ENCODE measurements at places on chromosomes 6 and 20. TPM values are rescaled to one million over a fixed set of nuclear protein-coding genes. Genes with fewer than 3 reads are reported as not detected.

DNA sequence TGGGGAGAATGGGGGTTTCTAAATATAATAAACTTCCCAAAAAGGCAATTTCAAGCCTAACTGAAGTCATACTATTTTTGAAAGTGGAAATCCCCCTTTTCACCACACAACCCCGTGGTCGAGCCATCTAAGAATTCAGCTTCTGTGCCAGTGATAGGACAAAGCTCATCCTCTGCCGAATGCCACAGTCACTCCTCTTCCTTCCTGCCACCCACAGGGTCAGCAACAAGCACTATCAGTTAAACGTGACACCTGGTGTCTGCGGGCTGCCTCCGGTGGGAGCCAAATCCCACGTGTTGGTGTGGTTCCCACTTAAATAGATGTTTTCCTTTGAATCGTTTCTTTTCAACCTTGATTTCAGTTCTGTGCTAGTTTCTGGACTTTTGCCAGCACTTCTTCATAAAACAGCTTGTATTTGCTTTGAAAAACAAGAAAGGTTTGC lies 60.7 kb downstream of the TNFAIP3 start:
- no peaks in the 10 kb centered on the region for H3K36me3 ChIP-seq
- peak overlapping the region; percentile 19 for H3K4me3 ChIP-seq
- no peaks in the 10 kb centered on the region for H3K27me3 ChIP-seq
- peaks cover 61% of the 10 kb centered on the region for H3K4me1 ChIP-seq
- peak; percentile 99 for DNase-seq

GRCh38 chr6:52574709-52575501 lies 2.0 kb downstream of the TRAM2 start:
- H3K36me3 ChIP-seq: no peaks in the 10 kb centered on the region
- peaks cover 30% of the 10 kb centered on the region for H3K4me1 ChIP-seq
- no peaks in the 10 kb centered on the region for H3K27me3 ChIP-seq

The CD93 gene
- 0.32 TPM for polyA plus RNA-seq

DNA sequence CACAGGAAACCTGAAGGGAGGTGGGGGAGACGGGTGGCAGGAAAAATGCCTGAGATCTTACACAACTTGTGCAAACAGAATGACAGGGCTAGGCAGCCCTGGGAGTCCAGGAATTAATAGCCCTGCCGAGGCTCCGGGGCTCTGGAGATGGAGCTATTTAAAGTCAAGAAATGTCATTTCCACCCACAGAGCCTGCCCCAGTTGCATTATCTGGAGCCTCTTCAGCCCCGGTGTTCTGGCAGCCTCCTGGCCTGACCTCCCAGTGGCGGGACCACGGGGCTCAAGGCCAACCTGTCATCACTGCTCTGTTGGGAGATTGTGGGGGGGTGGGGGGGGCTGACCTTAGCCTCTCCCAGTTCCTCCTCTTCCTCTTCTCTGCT lies 28.5 kb upstream of the SCUBE3 start:
- no peaks in the 10 kb centered on the region for H3K27me3 ChIP-seq
- DNase-seq: no peak
- no peaks in the 10 kb centered on the region for H3K4me1 ChIP-seq
- no peaks in the 10 kb centered on the region for H3K36me3 ChIP-seq
- no peak overlapping the region for H3K27ac ChIP-seq

DNA sequence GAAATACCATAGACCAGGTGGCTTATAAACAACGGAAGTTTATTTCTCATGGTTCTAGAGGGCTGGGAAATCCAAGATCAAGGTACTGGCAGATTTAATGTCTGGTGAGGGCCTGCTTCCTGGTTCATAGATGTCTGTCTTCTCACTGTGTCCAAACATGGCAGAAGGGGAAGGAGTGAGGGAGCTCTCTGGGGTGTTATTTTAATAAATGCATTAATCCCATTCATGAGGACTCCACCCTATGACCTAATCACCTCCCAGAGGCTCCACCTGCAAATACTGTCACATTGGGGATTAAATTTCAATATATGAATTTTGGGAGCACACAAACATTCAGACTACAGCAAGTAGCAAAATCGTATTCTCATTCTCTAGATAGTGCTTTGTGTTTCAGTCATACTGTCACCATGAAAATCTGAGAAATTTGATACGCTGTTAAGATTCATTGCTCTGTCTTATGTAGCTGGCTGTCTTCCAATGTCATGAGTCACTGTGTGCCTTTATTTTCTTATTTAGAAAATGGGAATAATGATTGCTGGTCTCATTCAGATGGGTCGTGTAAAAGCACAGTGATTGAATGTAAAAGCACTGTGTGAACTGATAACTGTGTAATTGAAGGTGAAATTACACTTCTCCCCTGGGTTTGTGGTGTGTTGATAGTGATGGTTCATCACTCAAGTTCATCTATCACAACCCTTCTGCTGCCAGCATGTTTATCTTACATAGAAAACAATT lies 8.9 kb upstream of the ERVFRD-1 start:
- no peaks in the 10 kb centered on the region for H3K27me3 ChIP-seq
- no peak overlapping the region for H3K4me3 ChIP-seq
- no peaks in the 10 kb centered on the region for H3K36me3 ChIP-seq
- no peak overlapping the region for H3K27ac ChIP-seq
- no peak for DNase-seq

GRCh38 chr20:59955131-59955796 lies 3.0 kb upstream of the CDH26 start:
- H3K27me3 ChIP-seq: no peaks in the 10 kb centered on the region
- H3K27ac ChIP-seq: no peak overlapping the region
- H3K4me1 ChIP-seq: no peaks in the 10 kb centered on the region
- no peaks in the 10 kb centered on the region for H3K36me3 ChIP-seq

DNA sequence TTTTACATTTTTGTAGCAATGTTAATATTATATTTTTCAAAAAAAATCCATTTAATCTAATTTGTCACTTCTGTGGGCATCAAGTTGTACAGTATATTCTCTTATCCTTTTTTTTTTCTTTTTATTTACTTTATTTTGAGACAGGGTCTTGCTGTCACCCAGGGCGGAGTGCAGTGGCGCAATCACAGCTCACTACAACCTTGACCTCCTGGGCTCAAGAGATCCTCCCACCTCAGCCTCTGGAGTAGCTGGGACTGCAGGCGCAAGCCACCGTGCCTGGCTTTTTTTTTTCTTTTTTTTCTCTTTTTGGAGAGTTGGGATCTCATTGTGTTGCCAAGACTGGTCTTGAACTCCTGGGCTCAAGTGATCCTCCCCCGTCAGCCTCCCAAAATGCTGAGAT lies 14.4 kb upstream of the BEND6 start:
- no peak overlapping the region for H3K27ac ChIP-seq
- no peaks in the 10 kb centered on the region for H3K4me1 ChIP-seq
- no peaks in the 10 kb centered on the region for H3K36me3 ChIP-seq
- H3K27me3 ChIP-seq: no peaks in the 10 kb centered on the region
- DNase-seq: no peak

The MUCL3 gene
- 0.04 TPM for polyA plus RNA-seq

- H3K27me3 ChIP-seq: no peaks in the 10 kb centered on the region
- peaks cover 16% of the 10 kb centered on the region for H3K4me1 ChIP-seq
- peak; percentile 28 for DNase-seq
- H3K27ac ChIP-seq: no peak overlapping the region
- no peaks in the 10 kb centered on the region for H3K36me3 ChIP-seq
Observed at GRCh38 chr6:154951345-154952200, 43.5 kb upstream of the TIAM2 start.

The RIMS4 gene
- 0.07 TPM for polyA plus RNA-seq

- H3K36me3 ChIP-seq: no peaks in the 10 kb centered on the region
- DNase-seq: no peak
- no peak overlapping the region for H3K4me3 ChIP-seq
Observed at GRCh38 chr6:422433-423054, 31.0 kb downstream of the IRF4 start.

The CALHM6 gene
- 3.8 TPM for polyA plus RNA-seq

The MYO6 gene
- polyA plus RNA-seq: 22.6 TPM

The PI3 gene
- not detected for polyA plus RNA-seq

The BNIP5 gene
- 0.04 TPM for polyA plus RNA-seq

GRCh38 chr6:139416146-139416545 lies 41.7 kb upstream of the CITED2 start:
- H3K27ac ChIP-seq: no peak overlapping the region
- no peak for DNase-seq
- H3K4me3 ChIP-seq: no peak overlapping the region
- no peaks in the 10 kb centered on the region for H3K27me3 ChIP-seq
- no peaks in the 10 kb centered on the region for H3K4me1 ChIP-seq

GRCh38 chr6:26089272-26089671 lies 2.0 kb downstream of the HFE start:
- no peak overlapping the region for H3K4me3 ChIP-seq
- H3K27me3 ChIP-seq: no peaks in the 10 kb centered on the region
- H3K36me3 ChIP-seq: no peaks in the 10 kb centered on the region
- H3K27ac ChIP-seq: no peak overlapping the region

The ALDH8A1 gene
- polyA plus RNA-seq: not detected

DNA sequence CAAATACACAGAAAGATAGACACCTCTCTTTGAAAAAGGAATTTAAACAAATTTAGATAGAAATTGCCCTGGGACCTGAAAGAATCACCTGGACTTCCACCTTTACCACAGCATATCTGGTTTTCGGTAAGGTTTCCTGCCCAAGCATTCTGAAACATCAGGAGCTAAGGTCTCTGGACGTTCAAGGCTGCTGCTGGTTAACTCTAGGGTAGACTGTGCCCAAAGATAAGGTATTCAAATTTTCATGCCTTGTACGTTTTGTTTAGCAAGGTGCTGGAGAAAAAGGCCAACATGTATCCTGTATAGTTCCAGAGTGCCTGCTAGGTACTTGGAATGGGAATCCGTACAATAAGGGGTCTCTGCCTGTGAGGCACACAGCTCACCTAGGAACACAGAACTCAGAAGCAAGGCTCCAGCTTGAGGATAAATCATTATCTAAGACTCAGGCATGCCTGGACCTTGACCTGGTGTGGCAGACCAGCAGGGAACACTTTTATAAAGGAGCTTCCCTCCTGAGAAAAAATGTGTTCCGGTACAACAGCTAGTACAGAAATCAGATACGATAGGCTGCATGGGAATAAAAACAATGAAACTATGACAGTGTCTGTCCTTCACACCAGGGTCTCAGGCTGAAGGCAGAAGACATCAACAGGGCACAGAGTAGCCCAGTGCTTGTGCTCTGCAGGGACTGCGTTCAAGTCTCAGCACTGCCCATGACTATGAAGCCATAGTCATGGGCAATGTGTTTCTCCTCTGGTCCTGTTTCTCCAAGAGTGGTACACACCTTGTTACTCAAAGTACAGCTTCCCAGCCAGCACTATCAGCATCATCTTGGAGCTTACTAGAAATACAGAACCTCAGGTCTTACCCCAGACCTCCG lies 70.4 kb downstream of the METTL24 start:
- no peak for DNase-seq
- no peaks in the 10 kb centered on the region for H3K4me1 ChIP-seq
- no peak overlapping the region for H3K4me3 ChIP-seq
- no peaks in the 10 kb centered on the region for H3K36me3 ChIP-seq
- no peaks in the 10 kb centered on the region for H3K27me3 ChIP-seq
- H3K27ac ChIP-seq: no peak overlapping the region

DNA sequence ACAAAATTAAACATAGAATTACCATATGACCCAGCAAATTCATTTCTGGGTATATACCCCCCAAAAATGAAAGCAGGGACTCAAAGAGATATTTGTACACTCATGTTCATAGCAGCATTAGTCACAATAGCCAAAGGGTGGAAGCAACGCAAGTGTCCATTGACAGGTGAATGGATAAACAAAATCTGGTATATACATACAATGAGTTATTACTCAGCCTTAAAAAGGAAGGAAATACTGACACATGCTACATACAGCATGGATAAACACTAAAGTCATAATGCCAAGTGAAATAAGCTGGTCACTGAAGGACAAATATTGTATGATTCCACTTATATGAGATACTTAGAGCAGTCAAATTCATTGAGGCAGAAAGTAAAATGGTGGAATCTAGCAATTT lies 5.3 kb upstream of the STX11 start:
- DNase-seq: no peak
- no peaks in the 10 kb centered on the region for H3K27me3 ChIP-seq
- no peak overlapping the region for H3K27ac ChIP-seq
- H3K36me3 ChIP-seq: no peaks in the 10 kb centered on the region
- no peak overlapping the region for H3K4me3 ChIP-seq
- H3K4me1 ChIP-seq: peaks cover 14% of the 10 kb centered on the region

- no peaks in the 10 kb centered on the region for H3K4me1 ChIP-seq
- H3K27ac ChIP-seq: no peak overlapping the region
- peaks cover 5% of the 10 kb centered on the region for H3K27me3 ChIP-seq
- H3K4me3 ChIP-seq: no peak overlapping the region
- no peak for DNase-seq
Observed at GRCh38 chr6:938916-939315, 246.0 kb upstream of the EXOC2 start.

The TRAPPC3L gene
- not detected for polyA plus RNA-seq
